ENCODE measurements at places on chromosomes 4 and X.
A peak's percentile ranks its signal among the peaks of the same experiment; 100 is the strongest.

DNA sequence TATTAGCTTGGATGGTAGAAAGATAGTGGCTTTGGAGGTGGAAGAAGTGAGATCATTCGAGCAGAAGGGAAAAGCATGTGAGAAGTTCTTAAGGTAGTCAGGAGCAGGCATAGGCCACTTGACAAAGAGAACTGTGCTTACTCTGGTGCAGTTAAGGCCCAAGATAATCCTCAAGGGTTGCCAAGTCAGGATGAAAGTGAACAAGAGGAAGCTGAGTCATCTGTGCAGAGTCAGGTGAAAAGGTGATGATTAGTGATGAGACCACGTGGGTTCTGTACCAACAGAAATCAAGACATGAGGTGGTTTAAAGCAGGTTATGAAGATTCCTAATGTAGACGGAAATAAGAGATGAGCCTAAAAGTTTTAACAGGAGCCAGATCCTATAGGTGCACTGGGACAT, 369.8 kb downstream of the DTHD1 start:
- DNase-seq = no peak

DNA sequence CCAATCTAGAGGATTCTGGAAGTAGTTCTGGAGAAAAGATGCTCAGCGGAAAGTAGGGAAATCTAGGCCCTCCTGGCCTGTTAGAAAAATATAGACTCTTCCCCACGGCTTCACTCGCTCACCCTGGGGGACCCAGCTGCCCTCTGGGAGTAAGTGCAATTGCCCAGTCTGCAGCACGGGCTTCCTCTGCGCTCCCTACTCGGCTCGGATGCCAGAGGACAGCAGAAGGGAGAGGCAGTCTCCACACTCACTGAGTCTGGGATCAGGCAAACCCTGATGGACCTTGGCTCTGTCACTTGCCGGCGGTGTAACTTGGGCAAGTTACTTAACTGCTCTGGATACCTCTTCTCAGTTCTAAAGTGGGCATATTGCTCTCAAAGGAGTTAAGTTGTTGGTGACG, 2.1 kb downstream of the SHISA3 start:
- peak; percentile 53 for DNase-seq

DNA sequence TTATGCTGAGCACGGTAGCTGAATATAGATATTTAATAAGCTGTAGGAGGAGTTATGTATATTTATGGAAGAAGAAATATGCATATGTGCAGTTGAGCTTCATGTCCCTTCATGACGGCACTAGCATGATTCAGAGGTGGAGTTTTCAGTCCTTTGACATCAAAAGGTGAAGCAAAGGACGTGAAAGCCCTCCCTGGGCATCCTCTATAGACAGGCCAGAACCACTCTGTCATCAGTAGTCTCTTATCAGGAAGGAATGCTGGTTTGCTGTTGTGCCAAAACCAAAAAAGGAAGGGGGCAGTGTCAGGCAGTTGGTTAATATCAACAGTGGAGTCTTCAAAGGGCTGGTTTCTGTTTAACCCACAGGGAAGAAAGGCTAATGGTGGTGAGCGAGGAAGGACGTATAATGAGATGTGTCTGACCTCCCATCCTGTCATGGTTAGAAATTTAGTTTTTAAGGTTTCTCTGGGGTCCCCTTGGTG, 23.5 kb upstream of the IL2 start:
- peak; percentile 62 for DNase-seq

GRCh38 chr4:6742507-6742906, 26.5 kb downstream of the BLOC1S4 start:
- no peak for DNase-seq

GRCh38 chr4:120692964-120693363, 229.6 kb downstream of the PRDM5 start:
- no peak for DNase-seq

GRCh38 chr4:122512430-122512829, 55.9 kb upstream of the IL2 start:
- no peak for DNase-seq

GRCh38 chrX:100478714-100479306, 68.7 kb upstream of the PCDH19 start:
- peak; percentile 50 for DNase-seq

DNA sequence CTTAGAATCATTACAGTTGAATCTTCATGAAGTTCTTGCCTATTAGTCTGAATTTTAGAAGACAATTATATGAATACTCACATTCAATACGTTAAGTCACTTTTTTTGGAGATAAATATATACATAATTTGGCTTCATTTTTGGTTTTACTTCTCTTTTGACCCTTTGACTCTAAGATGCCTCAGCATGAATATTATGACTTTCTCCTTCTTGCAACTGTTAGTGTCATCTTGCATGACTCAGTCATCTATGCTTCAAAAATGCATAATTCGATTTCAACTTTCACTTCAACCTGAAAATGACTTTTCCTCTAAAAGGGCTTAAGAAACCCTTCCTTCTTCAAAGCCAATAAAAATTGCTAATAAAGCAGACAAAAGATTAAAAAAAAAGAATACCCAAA, 1427.5 kb downstream of the ADGRL3 start:
- no peak for DNase-seq

DNA sequence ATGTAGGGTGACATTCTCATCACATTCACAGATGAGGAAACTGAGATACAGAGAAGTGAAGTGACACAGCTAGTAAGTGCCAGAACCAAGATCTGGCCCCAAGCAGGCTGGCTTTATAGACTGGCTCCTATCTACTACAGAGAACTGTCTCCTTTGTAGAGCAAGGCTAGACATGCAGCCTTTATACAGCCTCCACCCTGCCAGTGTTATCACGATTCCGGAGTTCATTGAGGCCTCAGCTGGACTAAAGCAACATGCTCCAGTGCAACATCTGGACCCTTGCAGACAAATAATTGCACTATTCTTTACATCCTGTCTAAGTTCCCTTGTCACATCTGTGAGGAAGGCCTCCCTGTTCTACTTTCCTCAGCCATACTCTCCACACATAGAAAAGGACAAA, 58.0 kb upstream of the XIAP start:
- DNase-seq = no peak

DNA sequence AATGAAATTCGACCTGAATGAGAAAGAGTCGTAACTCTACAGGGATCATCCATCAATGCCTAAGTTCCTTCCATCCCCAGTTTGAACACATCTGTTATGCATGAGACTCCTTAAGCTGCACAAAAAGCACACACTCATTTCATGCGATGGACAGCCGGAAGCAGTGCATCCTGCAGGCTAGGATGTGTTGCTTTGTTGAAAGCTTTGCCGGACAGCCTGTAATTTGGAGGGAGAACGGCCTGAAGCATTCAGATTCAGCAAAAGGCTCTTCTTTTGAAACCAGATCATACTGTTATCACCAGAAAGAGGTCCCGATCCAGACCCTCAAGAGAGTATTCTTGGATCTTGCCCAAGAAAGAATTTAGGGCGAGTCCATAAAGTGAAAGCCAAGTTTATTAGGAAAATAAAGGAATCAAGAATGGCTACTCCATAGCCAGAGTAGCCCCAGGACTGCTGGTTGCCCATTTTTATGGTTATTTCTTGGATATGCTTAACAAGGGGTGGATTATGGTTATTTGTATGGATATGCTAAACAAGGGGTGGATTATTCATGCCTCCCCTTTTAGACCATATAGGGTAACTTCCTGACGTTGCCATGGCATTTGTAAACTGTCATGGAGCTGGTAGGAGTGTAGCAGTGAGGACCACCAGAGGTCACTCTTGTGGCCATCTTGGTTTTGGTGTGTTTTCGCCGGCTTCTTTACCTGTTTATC, 48.1 kb upstream of the DHRSX start:
- DNase-seq = peak; percentile 59

GRCh38 chrX:109344678-109345077, 137.2 kb downstream of the GUCY2F start:
- no peak for DNase-seq

DNA sequence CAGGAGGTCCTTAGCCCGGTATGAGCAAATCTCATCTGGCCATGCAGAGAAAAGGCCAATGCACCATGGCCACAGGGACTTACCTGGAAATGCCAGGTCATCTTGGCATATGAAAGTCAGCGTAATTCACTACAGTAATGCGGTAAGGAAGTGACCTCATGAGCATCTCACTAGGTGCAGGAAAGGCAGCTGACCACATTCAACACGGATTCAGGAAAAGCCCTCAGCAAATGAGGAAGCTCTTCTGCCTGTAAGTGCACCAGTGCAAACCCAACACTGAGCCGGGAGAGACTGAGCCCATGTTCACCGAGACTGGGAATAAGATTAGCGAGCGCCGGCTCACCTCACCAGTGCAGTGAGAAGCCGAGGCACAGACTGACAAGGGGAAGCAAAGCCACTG, 23.7 kb downstream of the LRPAP1 start:
- DNase-seq = no peak

DNA sequence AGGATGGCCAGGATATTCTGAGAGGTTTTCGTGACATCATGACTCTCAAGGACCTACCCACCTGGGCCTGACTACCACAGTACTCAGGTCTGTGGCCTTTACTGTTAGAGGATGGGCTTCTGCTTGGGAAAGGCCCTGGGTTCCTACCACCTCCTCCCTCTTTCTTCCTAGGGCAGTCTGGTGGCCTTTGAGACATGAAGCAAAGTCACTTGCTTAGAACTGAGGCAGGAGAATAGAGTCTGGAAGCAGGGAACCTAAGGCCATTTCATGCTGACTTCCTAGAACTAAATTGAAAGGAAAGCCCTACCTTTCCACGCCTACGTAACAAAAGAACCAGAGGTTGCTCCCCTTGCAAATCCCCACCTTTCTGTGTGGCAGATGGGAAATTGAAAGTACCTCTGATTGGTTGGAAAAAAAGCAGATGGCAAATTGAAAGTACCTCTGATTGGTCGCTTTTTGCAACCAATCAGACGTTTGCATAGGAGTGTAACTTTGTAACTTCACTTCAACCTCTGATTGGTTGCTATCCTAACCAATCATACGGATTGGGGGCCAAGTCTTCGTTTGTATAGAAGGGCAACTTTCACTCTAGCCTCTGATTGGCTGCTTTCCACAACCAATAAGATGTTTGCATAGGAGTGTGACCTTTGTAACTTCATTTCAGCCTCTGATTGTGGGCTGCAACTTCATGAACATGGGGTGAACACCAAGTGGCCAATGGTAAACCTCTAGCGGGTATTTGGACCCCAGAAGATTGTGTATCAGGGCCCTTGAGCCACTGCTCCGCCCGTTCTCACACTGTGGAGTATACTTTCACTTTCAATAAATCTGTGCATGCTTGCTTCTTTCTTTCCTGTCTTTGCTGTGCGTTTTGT, 9.9 kb upstream of the AKAP14 start:
- DNase-seq = peak; percentile 21

GRCh38 chr4:38189445-38189844, 229.2 kb downstream of the PTTG2 start:
- peak; percentile 53 for DNase-seq

DNA sequence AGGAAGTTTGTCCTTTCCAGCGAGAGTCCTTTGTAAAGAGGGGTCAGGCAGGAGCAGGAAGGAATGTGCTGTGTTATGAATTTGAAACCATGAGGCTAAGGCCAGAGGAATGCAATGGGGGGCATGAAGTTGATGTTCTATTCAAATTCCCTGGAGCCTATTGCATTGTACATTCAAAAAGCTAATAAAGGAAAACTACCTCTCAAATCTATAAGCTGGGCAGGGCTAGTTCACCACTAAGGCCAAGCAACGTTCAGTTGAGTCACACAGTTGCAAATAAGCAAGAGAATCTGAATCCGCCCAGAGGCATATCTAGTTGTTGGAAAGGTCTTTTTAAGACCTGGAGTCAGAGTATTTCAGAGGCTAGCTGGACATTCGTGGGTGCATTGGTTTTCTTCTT, 148.3 kb downstream of the DCTD start:
- DNase-seq = no peak

DNA sequence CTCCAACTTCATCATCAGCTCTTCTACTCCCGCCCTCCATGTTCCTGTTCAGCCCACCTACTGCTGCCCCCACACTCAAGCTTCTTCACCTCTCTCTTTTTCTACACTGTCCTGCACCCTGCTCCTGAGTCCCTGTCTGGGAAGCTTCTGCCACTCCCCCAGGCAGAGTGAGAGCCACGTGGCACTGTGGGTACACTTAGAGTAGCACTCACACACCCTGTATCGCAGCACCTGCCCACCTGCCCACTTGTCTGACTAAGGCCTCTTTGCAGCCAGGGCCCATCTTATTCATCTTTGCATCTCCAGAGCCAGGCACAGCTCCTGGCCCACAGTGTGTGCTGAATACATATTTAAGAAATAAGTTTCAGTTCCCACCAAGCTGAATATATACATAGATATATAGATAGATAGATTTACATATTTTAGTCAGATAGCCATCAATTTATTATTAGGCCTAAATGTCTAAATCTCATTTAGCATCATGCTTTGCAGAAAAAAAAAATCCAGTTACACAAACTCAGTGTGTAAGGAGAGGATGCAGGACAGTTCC, 24.9 kb downstream of the CCDC149 start:
- DNase-seq = no peak

DNA sequence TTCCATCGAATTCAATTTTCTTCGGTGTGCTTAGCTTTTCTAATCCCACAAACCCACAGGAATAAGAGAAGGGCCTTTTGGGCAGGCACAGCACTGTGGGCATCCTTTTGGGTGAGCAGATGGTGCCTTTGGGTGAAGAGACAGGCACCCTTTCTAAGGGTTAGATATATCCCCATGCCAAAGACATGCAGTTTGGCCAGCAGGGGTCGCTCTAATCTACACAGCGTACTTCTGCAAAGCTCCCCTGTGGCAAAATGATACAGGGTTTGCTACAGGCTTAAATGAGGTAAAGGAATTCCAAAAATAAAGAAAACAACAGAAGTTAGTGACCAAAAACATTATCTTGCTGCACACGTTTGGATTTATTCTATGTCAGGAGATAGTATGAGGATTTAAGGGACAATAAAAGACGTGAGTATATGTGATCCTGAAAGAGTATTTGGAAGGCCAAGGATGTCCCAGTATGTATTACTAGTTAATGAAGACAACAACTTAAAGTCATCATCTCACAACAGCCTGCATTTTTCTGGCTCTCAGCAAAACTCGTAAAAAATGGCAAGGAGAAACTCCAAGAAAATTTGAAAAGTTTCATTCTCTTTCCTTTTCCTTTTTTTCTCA, 49.5 kb downstream of the PHEX start:
- DNase-seq = peak; percentile 52

DNA sequence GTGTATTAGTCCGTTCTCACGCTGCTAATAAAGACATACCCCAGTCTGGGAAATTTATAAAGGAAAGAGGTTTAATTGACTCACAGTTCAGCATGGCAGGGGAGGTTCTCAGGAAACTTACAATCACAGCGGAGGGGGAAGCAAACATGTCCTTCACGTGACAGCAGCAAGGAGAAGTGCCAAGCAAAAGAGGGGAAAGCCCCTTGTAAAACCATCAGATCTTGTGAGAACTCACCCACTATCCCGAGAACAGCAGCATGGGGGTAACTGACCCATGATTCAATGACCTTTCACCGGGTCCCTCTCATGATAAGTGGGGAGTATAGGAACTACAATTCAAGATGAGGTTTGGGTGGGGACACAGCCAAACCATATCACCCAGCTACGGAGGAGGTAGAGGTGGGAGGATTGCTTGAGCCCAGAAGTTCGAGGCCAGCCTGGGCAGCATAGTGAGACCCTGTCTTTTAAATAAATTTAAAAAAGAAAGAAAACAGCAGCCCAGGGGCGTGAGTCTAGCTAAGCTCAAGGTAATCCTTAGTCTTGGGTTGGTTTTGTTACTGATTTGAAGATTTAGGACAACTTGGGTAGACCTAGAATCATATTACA, 46.4 kb upstream of the TMEM131L start:
- DNase-seq = no peak
